Fibroblast of the aortic adventitia (primary cell): ENCODE measurements at places on chromosomes 11 and 22. TPM values are rescaled to one million over a fixed set of nuclear protein-coding genes. Genes with fewer than 3 reads are reported as not detected.

TMEM41B gene
- total RNA-seq = 26.8 and 37.8 TPM in 2 replicates

DNA sequence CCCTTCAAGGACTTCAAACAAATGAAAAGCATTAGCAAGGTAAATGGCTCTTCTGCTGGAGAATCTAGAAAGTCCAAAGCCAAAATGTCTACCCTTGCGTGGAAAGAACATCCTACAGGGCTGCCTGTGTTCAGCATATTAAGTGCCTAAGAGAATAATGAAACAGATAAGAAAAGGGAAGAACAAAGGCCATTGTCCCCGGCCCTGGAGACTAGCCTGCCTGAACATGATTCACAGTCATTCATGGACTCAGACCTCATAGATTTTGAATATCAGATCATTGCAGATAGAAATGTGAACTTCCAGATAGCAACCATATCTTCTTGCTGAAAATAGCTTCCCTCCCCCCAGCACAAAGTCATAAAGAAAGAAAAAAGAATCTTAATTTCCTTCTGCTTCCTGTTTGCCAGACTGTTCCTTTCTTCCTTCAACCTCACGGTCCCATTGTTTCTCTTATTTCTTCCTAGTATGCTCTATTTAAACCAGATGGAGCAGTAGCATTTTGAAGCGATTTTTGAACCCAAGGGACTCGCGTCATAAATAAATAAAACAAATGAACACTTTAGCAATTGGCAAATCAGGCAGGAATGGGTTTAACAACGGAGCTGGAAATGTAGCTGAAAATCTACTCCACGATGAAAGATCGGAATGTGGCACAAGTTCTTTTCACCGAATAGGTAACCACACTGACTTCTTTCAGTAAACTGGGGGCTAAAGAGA lies 408.2 kb upstream of the CCDC90B start:
- DNase-seq = no peak

C11orf97 gene
- not detected in 2 replicates for total RNA-seq

- no peak for DNase-seq
Observed at GRCh38 chr11:1481861-1482441, 4.6 kb downstream of the MOB2 start.

DNA sequence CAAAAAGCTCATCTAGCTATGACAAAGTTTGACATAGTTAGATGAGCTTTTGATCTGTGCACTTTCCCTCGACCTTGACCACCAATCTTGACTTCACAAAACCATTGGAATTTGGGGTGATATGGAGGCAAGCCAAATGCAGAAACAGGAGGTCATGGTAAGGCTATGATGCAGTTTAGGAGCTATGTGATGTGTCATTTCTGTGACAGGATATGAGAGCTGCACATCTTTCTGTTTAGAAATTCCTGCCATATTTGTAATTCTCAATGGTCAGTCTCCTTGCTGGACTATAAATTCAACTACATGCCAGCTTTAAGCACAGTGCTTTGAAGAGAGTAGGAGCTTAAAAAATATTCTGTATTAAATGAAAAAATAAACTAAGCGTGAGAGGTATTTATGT lies 12.9 kb downstream of the OR51B6 start:
- peak; percentile 84 for DNase-seq

IGLL1 gene
- not detected in 2 replicates for total RNA-seq

DNA sequence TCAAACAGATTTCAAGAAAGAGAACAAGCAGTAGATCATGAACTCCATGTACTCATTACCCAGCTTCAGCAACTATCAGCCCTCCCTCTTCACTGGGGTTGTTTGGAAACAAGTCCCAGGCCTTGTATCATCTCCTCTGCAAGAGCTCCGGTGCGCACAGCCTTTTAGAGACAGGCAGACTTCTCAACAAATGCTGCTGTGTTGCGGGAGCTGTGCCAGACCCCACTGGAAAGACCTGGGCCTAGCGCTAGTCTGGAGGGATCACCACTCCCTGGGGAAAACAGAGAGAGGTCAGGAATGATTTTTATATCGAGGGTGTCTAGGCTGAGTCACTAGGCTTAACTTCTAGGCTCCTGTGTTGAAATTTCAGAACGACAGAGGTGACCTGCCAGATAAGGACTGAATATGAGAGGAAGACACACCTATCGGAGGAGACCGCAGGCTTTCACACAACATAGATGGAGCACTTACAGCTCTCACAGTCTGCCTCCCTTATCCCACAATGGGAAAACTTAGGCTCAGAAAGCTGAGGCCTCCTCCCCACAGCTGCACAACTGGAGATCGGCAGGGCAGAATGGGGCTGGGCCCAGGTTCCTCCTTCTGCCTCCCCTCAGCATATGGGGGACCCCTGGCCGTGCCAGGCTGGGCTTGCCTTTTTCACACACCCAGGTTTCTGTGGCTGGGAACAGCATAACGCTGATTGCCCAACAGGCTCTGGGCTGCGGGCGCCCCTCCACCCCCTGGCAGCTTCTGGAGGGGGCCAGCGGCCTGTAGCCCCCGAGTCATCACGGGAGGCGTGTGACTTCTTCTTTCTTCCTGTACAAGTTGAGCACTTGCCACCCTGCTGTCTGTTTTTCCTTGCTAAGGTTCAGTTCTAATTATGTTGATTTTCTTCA lies 86.0 kb downstream of the PKNOX2 start:
- DNase-seq = no peak

- peak; percentile 78 for DNase-seq
Observed at GRCh38 chr11:122633219-122633829, 22.2 kb upstream of the UBASH3B start.

DNA sequence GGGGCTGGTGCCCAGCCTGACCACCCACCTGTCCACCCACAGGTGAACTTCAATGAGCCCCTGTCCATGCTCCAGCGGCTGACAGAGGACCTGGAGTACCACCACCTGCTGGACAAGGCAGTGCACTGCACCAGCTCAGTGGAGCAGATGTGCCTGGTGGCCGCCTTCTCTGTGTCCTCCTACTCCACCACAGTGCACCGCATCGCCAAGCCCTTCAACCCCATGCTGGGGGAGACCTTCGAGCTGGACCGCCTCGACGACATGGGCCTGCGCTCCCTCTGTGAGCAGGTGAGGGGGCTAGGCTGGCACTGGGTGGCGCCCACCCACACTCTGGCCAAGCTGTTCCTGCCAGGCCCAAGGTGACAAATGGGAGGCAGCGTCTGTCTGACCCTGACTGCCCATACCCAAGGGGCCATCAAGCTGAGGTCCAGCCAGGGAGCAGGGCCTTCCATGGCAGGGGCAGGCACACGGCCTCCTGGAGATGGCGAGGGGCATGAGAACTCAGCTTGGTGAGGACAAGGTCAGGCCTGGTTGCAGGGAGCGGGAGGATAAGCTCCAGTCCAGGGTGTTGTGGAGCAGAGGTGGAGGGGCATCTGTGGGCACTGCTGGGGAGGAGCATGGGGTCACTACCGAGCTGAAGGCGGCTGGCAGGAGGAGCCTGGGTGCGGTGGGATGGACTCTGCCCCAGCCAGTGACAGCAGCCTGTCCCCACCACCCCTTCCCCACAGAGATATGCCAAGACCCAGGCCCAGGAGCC lies 77.7 kb downstream of the MORC2 start:
- DNase-seq = peak; percentile 30
